ENCODE measurements at places on chromosomes 2 and 18.

- DNase-seq = no peak
- H3K36me3 ChIP-seq = no peaks in the 10 kb centered on the region
- no peaks in the 10 kb centered on the region for H3K27me3 ChIP-seq
- peak overlapping the region; percentile 17 for H3K4me3 ChIP-seq
Measured at GRCh38 chr18:59876310-59876626, 23.5 kb upstream of the PMAIP1 start.

DNA sequence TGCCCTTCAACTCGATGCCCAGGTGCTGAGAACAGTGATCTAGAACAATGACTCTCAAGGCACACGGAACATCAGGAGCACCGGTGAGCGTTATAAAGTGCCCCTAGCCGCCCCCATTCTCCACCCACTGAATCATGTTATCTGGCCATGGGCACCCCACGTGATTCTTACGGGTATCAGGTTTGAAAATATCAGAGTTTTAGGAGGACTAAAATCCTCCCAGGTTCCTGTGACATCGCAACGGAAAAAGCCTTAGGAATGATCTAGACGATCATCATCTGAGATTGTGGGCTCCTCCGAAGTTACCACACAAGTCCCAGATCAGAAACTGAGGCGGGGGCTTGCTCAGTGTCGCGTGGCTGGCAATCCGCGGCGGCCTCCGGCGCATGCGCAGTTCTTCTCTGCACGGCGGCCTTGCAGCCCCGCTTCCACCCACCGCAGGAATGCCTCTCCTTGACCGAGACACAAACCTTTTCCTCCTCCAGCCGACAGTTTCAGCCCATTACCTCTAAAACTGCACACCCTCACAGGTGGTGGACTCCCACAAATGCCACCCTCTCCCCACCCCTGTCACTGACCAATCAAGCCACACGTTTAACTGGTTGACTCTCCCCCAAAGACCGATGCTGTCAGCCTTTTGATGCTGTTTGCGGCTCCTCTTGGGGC lies 5.8 kb upstream of the MRPL33 start:
- peak overlapping the region; percentile 46 for H3K4me3 ChIP-seq
- DNase-seq = no peak
- no peaks in the 10 kb centered on the region for H3K36me3 ChIP-seq
- peaks cover 34% of the 10 kb centered on the region for H3K27me3 ChIP-seq
- H3K27ac ChIP-seq = no peak overlapping the region

GRCh38 chr2:83826577-83826976 lies 632.5 kb downstream of the SUCLG1 start:
- no peaks in the 10 kb centered on the region for H3K27me3 ChIP-seq
- H3K36me3 ChIP-seq = no peaks in the 10 kb centered on the region
- H3K4me1 ChIP-seq = no peaks in the 10 kb centered on the region
- H3K27ac ChIP-seq = no peak overlapping the region
- no peak for DNase-seq

- H3K4me1 ChIP-seq = no peaks in the 10 kb centered on the region
- H3K27ac ChIP-seq = no peak overlapping the region
- DNase-seq = no peak
- peaks cover 2% of the 10 kb centered on the region for H3K27me3 ChIP-seq
- H3K4me3 ChIP-seq = no peak overlapping the region
Measured at GRCh38 chr2:109266998-109267854, 138.2 kb downstream of the SH3RF3 start.

- H3K27me3 ChIP-seq = peaks cover 52% of the 10 kb centered on the region
- H3K4me1 ChIP-seq = no peaks in the 10 kb centered on the region
- H3K4me3 ChIP-seq = no peak overlapping the region
- H3K27ac ChIP-seq = no peak overlapping the region
Measured at GRCh38 chr2:219570194-219570923, 980 bp downstream of the OBSL1 start.

GRCh38 chr2:54120950-54121349 lies 5.5 kb downstream of the ACYP2 start:
- H3K36me3 ChIP-seq = peaks cover 38% of the 10 kb centered on the region
- peaks cover 6% of the 10 kb centered on the region for H3K4me1 ChIP-seq
- H3K27me3 ChIP-seq = no peaks in the 10 kb centered on the region
- H3K4me3 ChIP-seq = no peak overlapping the region
- no peak for DNase-seq

DNA sequence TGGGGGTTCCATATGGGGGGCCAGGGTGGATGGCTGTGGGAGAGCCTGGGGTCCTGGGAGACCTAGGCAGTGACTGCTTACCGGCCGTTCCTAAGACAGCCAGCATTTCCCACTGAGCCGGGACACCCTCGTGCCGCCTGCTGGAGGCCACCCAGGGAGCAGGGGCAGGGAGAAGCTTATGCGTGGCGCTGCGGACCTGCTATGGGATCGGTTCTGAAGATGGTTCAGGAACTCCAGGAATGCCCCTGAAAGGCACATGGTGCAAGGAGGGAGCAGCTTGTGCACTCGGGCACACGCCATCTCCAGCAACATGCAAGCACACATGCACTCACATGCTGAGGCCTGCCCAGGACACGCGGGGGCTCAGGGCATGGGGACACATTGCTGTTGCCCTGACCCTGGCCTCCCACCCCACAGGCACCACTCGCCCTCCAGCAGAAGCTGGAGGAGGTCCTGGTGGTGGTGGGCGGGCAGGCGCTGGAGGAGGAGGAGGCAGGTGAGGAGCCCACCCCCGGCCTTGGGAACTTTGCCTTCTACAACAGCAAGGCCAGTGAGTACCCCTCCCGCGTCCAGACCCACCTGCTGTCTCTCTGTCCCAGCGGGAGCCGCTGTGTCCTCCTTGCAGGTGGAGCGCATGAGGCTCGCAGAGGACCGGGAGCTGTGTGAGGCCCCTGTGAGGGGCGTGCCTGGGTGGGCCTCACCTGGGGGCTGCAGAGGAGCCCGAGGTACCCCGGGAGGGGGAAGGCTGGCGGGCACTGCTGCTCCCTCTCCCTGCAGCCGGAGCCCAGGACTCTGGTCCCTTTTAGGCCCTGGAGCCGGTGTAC lies 4.1 kb downstream of the KLHL30 start:
- DNase-seq = no peak
- peaks cover 12% of the 10 kb centered on the region for H3K4me1 ChIP-seq
- no peak overlapping the region for H3K27ac ChIP-seq
- no peak overlapping the region for H3K4me3 ChIP-seq

DNA sequence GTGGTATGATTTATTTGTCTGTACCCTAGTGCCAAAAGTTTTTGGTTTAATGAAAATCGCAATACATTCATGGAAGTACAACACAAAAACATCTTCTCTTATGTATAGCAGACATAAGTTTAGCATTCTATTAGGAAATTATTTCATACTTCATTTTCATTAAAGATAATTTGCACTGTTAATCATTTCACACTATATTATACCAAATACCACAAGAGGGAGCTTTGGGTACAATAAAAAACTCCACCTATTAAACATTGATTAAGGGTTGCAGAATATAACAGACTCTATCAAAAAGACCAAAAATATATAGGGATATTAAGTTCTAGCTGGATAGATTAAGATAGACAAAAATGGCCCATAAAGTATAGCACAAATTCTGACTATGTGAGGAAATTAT lies 79.0 kb downstream of the SLC66A3 start:
- H3K4me1 ChIP-seq = peaks cover 5% of the 10 kb centered on the region
- H3K4me3 ChIP-seq = no peak overlapping the region

GRCh38 chr2:56898986-56899385 lies 715.2 kb downstream of the CCDC85A start:
- H3K27me3 ChIP-seq = no peaks in the 10 kb centered on the region
- H3K4me1 ChIP-seq = no peaks in the 10 kb centered on the region
- no peaks in the 10 kb centered on the region for H3K36me3 ChIP-seq
- H3K4me3 ChIP-seq = no peak overlapping the region
- no peak overlapping the region for H3K27ac ChIP-seq
- DNase-seq = no peak

DNA sequence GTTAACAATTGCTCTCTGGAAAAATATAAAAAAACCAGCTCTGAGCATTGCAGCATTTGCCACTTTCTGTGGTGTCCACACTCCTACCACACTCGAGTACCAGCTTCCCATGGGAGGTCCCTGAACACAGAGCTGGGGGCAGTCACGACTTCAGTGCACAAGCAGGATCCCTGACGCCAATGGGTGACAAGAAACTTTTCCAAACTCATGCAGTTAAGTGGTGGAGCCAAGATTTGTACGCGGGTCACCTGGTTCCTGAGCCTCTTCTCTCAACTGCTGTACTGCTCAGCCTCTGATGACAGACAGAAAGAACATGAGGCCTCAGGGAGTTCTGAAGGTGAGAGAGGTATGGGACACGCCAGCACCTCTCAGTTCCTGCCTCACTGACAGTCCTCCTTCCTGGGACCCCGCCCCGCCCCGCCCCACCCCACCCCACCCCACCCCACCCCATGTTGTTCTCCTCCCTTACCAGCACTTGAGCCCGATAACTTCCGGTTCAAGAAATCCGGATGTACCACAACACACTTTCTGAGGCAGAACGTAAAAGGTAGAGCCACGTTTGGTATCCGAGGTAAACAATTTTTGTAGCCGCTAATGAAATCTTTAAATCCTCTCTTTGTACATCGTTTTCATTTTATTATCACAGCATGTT lies 287.6 kb downstream of the MYCN start:
- H3K27me3 ChIP-seq = no peaks in the 10 kb centered on the region
- no peaks in the 10 kb centered on the region for H3K36me3 ChIP-seq
- H3K4me3 ChIP-seq = no peak overlapping the region

DNA sequence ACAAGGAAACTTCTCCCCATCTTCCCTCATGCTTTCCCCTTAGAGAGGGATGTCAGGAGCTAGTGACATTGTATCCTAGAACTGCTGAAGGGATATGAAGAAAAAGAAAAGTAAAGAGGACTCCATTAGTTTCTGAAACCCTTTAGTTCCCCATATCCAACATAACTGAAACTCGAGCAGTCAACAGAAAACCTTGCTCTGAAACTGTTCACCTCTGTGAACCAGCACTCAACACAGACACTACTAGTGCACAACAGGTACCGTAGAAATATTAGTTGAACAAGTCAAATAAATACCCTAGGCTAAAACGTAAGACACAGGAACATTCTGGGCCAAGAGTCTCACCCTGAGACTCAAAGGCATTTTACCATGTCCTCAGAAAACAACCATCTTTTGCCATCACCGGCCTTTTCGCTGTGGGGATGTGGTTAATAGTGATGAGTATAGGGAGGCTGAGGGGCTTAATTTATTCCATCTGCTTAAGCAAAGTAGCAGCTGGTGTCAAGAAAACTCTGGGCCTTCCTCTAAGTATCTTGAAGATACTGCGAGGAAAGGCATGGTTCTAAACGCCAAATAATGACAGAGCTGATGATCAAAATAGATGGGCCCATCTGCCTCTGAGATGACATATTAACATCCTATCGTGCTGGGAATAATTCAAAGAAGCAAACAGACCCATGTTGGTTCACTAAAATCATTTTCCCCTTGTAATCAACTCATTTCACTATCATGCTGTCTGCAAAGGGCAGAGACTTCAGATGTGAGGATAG lies 156.8 kb downstream of the STK39 start:
- peak overlapping the region; percentile 38 for H3K4me3 ChIP-seq
- no peaks in the 10 kb centered on the region for H3K27me3 ChIP-seq
- no peak for DNase-seq

GRCh38 chr2:198314559-198315153 lies 510.3 kb downstream of the PLCL1 start:
- H3K4me3 ChIP-seq = no peak overlapping the region
- no peaks in the 10 kb centered on the region for H3K4me1 ChIP-seq
- H3K27me3 ChIP-seq = peaks cover 14% of the 10 kb centered on the region
- DNase-seq = no peak
- H3K36me3 ChIP-seq = no peaks in the 10 kb centered on the region
- no peak overlapping the region for H3K27ac ChIP-seq

DNA sequence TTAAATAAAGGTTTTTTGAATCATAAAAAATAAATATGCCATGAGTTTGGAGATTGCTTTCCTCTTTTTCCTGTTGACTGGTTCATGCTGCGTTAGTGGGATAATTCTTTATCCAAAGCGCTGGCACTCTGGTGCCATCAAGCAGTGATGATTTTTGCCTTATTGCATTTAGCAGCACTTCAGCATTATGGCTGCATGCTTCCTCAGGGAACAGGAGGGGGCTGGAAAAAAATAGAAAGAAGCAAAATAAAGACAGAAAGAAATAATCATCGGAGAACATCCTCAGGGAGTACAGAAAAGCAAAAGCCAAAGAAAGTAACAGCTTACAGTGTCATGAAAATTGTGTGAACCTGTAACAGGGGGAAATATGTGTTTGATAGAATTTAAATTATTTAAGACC lies 1408.2 kb upstream of the PIK3C3 start:
- DNase-seq = no peak
- H3K36me3 ChIP-seq = no peaks in the 10 kb centered on the region
- H3K27ac ChIP-seq = no peak overlapping the region
- H3K4me1 ChIP-seq = no peaks in the 10 kb centered on the region
- H3K27me3 ChIP-seq = no peaks in the 10 kb centered on the region

DNA sequence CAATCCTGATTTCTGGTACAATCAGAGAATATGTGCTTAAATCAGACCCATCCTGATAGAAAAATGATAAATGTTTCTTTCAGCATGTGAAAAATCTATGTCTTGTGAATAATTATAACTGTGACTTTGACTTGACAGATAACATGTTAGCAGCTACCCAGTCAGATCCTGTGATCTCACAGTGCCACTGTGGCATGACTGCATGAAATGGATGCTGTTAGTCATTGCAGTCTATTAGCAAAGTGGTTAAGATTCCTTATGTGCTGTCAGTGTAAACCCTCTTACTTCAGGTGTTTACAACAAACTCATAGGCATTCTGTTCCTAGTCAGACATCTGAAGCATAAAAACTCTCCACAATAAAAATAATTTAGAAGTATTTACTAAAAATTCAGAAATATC lies 244.6 kb upstream of the RND3 start:
- no peak overlapping the region for H3K27ac ChIP-seq
- H3K27me3 ChIP-seq = no peaks in the 10 kb centered on the region
- H3K4me1 ChIP-seq = no peaks in the 10 kb centered on the region
- DNase-seq = no peak
- no peak overlapping the region for H3K4me3 ChIP-seq

DNA sequence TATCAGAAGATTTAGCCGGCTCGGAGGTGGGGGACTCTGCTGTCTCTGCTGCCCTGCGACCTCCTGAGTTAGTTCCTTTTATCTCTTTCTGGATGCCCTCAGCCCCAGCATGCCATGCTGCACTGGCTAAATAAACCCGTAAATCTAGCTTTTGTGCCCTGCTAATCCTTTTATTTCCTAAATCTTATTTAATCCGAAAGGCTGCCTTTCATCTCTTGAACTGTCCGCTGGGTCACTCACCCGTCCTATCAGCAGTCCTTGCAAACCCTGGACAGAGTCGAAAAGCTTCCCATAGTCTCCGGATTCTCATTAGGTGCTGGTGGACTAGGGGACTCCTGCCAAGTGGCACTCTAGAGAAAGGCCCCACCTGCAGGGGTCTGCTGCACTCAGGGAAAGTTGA lies 122.0 kb upstream of the APCDD1 start:
- no peaks in the 10 kb centered on the region for H3K4me1 ChIP-seq
- peaks cover 2% of the 10 kb centered on the region for H3K27me3 ChIP-seq
- no peak overlapping the region for H3K4me3 ChIP-seq

GRCh38 chr2:132632000-132632649 lies 37.9 kb downstream of the LYPD1 start:
- H3K4me1 ChIP-seq = no peaks in the 10 kb centered on the region
- DNase-seq = no peak
- no peaks in the 10 kb centered on the region for H3K27me3 ChIP-seq
- H3K36me3 ChIP-seq = no peaks in the 10 kb centered on the region
- no peak overlapping the region for H3K4me3 ChIP-seq
- no peak overlapping the region for H3K27ac ChIP-seq

GRCh38 chr2:27798948-27799645 lies 27.6 kb downstream of the MRPL33 start:
- no peaks in the 10 kb centered on the region for H3K27me3 ChIP-seq
- no peak overlapping the region for H3K4me3 ChIP-seq
- no peak for DNase-seq

Data from activated B cell treated with CpG ODN at 0.5 μM for 24 hours (primary cell).